ENCODE measurements at places on chromosomes 2 and 18.
A peak's percentile ranks its signal among the peaks of the same experiment; 100 is the strongest.

- DNase-seq = peak; percentile 26
These were observed 145.0 kb downstream of the TTC27 start for GRCh38 chr2:32772638-32773447.

GRCh38 chr2:84870306-84870705, 10.6 kb downstream of the TRABD2A start:
- DNase-seq = no peak

- DNase-seq = no peak
These were observed 22.6 kb downstream of the HNRNPLL start for GRCh38 chr2:38580115-38580636.

DNA sequence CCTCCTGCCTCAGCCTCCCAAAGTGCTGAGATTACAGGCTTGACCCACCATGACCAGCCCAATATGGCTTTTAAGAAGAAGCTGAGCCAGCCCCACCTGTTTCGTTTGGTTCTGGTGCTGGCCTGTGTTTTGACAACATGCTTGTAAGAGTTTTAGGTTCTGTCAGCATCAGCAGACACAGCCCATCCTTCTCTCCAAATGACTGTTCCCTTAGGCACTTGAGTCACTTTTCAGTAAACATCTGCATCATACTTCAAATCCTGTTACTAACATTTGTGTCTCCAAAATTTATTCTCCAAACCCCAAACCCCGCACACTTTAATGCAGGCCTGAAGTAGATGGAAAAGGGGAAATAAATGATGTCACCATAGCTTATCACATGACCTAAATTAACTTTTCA, 1118.5 kb downstream of the TSN start:
- no peak for DNase-seq

- DNase-seq = no peak
These were observed 29.1 kb upstream of the THSD7B start for GRCh38 chr2:136736236-136736635.

DNA sequence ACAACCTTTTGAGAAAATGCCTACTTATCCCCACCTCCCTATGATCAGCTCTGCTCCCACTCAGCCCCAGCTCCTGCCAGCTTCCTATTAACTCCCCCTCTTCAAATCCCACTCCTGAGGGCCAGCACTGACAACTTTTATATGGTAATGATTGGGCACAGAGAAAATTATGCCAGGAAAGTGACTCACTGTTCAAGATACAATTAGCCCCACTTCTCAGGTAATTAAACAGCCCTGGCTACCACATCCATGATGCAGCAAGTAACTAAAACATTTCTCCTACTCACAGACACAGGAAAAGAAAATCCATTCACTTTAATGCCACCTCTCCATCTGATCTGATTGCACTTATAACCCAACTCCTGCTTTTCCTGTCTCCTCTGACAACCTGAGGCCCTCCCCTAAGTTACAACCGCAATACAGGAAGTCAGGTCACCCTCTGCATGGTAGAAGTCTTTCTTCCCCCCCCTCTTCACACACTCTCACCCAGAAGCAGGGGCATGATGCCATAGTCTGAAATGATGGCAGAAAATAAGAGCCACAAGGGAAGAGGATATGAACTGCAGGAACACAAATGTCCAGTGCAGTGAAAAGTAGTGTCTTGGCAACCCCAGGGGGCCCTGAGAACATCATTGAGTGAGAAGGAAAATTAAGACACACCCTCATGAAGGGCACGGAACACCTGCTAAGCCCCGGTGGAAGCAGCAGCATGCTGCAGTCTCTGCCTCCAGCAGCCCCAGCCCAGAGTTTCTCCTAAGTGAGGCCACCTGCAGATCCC, 54.4 kb downstream of the STK39 start:
- peak; percentile 62 for DNase-seq

GRCh38 chr2:85771486-85771885, 17.7 kb downstream of the ATOH8 start:
- DNase-seq = no peak

GRCh38 chr2:88831792-88832248, 140.3 kb downstream of the RPIA start:
- no peak for DNase-seq

DNA sequence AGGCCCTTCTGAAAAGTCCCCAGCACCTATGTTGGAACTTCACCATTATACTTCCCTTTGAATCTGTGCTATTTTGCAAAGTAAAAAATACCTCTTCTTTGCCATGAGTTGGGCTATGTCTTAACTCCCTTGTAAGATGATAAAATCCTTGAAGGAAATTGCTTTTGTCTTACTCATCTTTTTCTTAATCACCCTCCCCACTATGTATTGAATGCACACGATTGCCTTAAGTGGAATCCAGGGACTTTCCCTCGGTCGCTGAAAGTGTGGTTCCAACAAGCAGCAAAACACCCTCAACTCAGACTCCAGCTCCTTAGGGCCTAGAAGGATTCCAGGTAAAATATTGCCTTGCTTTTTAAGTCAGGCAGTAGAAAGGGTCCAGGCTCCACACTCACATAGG, 173.2 kb upstream of the ARL4C start:
- no peak for DNase-seq

DNA sequence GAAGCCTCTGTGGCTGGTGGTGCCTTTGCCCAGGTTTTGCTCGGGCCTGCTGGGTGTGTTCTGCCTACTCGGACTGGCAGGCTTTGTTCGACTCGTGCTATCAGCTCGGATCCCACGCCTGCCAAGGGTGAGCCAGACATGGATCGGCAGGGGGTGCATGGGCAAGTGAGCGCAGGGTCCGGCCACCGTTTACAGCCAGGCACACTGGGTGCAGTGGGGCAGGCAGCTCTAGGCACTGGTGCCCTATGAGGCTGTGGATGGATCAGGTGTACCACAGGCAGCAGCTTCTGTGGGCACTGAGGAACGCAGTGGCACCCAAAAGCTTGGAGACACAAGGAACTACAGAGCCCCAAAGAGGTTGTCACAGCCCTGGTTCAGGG, 25.6 kb downstream of the MARCHF7 start:
- no peak for DNase-seq

- no peak for DNase-seq
These were observed 74.9 kb downstream of the ORC4 start for GRCh38 chr2:147945660-147946059.

DNA sequence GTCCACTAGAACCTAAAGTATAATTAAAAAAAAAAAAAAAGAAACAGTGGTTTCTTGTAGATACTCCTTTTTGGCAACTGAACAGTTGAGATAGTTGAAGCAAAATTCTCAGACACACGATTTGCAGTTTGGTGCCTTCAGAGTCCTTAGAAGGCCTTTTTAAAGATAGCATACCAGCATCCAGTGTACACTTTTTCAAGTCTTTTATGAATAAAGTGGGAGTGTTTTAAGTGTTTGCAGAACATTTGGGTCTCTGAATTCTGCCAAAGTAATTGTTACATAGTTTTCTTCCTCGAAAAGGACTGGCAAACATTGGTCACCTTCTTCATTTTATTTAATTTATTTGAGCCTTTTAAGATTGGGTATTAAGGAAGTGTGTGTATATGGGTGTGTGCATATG, 62.3 kb downstream of the SPTBN1 start:
- DNase-seq = no peak

GRCh38 chr2:28956890-28957289, 24.2 kb upstream of the TOGARAM2 start:
- no peak for DNase-seq

GRCh38 chr2:139160836-139161235, 380.6 kb upstream of the NXPH2 start:
- DNase-seq = no peak

GRCh38 chr2:110852051-110852450, 119.7 kb downstream of the ACOXL start:
- no peak for DNase-seq

DNA sequence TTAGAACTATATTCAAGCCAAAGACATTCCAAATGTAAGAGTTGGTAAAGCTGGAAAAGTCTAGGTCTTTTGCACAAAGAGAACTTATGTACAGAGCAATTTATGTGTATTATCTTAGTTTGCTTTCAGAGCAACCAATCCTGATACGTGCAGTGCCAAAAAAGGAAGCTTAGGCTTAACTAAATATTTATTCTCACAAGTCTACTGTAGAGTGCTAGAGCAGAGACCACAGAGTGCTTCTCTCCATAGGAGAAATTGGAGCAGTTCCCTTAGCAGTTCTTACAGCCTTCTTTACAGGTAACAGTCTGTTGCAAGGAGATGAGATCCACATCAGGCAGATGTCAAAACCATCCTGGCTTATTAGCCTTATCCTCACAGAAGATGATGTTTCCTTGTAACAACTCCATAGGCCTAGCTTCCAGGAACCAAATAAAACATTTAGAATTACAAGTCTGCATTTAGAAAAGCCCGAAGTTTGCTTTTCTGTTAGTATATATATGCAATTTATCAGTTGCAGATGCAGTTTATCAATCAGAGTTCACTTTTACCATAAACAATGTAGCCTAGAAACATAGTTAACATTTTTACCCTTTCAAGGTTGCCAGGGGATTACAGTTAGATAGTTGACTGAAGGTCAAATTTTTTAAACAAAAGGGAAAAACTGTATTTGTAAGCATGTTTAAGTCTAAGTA, 250.6 kb upstream of the KCNJ3 start:
- peak; percentile 29 for DNase-seq

DNA sequence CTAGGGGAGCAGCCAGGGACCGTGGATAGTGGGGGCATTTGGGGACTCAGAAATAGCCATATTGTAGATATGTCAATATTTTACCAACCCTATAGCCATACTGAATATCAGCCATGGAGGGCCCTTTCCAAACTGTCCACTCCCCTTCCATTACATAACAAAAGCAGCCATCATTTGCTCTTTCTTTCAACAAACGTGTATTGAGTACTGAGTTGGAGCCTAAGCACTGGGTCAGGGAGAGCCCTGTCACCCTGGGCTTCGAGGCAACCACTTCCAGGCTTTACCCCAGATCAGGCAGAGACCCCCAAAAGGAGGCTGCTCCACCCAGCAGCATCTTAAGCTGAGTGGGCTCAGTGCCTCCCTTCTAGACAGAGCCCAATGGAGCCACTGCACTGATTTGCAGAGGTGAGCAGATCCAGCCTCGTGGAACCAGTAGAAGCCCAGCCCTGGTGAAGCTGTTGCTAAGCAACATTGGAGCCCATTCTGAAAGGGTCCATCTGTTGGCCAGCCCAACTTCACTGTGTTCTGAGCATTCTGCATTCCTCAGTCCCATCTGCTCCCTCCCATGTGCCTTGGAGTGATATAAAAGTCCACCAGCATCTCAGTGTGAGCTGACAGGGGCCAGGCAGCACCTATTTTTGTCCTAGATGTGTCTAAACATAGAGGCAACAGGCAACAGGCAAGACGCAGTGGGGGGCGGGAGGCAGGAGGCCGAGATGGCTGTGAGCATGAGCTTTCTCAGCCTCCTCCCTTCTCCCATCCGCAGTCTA, 112.1 kb downstream of the PLB1 start:
- no peak for DNase-seq

GRCh38 chr18:43013486-43013885, 102.0 kb downstream of the RIT2 start:
- no peak for DNase-seq

DNA sequence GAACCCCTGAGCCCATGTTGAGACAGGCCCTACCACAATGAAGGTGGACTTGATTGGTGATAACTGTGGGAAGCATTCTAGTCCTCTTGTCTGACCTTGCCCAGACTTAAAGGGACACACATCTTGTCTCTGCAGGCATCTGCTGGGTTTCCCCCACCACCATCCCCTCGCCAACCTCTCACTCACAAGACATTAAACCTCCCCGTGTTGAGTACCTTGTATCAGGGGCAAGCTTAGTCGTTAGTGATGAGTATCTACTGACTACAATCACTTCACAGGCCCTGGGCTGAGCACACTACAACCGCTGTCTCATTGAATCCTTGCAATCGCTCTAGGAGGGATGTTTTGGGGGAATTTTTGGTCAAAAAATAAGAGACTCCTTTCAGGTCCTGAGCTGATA, 86.0 kb downstream of the ICOS start:
- DNase-seq = no peak

DNA sequence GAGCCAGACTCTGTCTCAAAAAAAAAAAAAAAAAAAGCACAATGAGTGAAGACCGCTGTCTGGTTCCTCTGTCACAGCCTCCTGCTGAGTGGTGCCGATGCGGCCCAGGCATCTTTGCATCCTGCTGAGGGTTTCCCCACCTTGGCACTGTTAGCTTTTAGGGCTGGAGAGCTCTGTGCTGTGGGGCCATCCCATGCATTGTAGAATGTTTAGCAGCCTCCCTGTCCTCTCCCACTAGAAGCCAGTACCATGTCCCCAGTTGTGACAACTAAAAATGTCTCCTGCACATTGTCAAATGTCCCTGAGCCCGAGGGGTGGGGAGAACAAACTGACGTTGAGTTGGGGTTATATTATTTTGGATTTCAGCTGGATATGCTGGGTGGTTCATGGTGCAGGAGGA, 7.9 kb upstream of the COLEC11 start:
- no peak for DNase-seq

GRCh38 chr2:134479696-134480330, 225.9 kb downstream of the MGAT5 start:
- no peak for DNase-seq

DNA sequence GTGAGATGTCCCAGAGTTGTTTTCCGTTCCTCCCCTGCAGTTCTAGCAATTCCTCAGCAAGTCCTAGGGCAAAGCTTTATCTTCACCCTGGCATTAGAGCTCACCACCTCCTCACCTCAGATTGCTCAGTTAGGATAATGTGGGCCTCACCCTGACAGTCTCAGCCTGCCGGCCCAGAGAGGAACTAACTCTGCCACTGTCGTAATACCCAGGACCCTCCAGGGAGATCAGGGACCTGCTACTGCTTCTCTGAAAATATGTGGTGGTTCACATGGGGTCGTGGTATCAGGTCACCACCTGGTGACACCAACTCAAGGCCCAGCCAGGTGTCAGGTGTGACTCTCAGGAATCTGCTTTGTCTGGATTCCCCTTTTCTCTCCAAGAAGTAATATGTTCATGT, 120.7 kb downstream of the FEZ2 start:
- no peak for DNase-seq

DNA sequence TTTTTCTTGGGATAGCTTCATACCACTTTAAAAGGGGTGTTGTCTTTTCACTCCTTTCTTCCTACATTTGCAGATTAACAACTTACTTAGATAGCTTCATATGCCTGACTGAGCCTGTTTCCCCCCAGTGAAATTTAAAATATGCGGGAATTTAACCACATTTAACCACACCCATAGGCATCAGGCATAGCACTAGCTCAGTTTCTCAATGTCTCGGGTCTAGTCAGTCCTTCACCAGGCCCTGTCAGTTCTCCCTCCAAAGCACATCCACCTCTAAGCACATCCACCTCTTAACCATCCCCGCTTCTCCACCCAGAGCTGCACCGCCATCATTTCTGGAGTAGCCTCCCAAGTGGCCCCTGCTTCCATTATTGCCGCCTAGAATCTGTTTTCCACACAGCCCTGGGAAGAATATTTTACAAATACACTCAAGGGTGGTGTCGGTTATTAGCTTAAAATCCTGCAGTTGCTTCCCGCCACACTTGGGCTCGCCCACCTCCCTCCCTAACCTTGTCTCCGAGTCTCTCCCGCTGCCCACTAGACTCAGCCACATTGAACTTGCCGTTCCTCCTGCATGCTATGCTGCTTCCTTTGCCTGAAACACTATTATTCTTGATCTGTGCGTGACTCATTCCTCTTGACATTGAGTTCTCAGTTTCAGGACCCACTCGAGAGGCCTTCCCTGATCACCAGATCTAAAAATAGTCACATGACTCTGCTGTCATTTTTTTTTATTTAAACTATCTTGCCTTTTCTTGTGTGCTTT, 68.3 kb downstream of the SPTBN1 start:
- peak; percentile 26 for DNase-seq

All from NCI-H510A treated with DMSO at 0.1 percent for 48 hours (cell line).